ENCODE measurements at places on chromosomes 3 and 15.

DNA sequence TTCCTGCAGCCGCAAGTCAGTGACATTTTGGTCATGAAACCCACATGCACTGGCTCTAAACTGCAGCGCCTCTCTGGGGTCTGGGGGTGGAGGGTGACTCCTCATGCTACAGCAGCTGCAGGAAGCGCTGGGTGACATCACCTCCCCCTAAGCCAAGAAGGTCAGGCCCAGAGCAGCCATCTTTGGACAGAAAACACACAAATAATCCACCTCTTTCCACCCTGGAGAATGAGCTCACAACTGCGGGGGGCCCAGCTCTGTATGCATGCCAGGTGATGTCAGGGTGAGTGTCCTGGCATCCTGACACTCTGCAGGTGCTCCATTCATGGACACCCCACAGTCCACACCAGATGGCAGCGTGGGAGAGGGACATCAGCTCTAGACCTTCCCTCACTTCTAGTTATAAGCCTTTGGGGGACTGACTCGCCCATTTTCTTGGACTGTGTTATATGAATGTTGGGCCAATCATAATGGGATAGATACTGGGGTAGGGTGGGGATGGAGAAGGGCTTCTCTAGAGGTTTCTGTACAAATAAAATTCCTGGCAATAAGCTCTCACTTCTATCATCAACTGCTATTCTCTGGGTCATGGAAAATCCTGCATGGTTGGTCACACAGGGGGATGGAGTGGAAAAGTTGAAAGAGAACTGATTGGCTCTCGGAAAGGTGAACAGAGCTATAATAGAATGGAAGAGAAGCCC lies 70.7 kb upstream of the THBS1 start:
- DNase-seq = no peak

GRCh38 chr3:64489361-64490044 lies 198.3 kb downstream of the ADAMTS9 start:
- DNase-seq = peak; percentile 84

DNA sequence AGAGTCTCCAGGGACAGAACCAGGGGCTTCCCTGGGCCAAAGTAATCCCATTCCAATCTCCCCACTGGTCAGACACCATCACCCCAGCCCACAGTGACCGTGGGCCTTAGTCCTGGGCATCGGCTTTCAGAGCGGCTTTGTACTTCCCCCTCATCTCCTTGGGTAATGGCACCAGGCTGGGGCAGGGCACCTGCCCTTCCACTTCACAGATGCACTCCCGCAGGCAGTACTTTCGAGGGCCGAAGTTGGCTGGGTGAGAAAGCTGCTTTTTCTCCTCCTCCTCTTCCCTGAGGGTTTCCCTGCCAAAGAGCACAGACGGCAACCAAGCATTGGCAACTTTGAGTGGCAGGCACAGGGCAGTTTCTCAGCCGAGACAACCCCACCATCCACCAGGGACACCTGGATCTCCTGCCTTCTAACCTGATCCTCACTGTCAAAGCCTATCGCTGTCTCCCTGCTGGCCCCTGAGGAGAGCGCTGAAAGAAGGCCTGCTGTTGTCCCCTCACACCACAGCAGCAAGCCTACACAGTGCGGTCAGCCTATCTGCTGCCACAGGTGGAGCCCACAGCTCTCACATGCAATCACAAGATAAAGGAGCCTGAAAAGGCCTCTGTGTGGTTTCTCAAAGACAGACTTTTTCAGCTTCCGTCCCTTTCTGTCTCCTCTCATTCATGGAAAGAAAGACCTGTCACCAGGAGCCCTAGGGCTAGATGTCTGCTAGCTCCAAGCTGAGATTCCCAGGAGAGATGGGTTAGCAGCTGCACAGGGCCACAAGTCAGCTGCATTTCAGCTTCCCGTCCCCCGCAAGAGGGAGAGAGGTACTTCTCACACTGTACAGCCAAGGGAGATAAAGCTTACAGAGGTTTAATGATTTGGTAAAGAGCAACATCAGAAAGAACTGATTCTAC lies 12.5 kb downstream of the MRPS25 start:
- DNase-seq = no peak

GRCh38 chr15:69532066-69532465 lies 79.4 kb downstream of the RPLP1 start:
- no peak for DNase-seq

GRCh38 chr3:184645336-184645735 lies 66.5 kb downstream of the MAGEF1 start:
- no peak for DNase-seq

DNA sequence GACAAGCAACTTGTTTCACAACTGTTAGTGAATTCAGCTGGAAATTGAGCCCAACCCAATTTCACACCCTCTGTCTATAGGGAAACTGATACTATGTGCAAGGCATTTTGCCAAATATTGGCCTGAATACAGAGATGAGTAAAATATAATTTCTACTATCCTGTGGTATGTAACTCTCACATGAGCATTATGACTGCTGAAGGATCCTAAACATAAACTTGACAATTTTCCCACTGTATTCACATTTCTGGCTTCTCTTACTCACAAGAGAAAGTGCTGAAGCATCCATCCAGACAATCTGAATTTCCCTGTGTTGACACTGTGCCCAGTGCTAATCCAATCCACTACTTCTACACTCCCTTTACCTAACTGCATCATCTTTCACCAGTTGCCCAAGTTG lies 28.4 kb downstream of the SERPINI2 start:
- DNase-seq = no peak

- DNase-seq = no peak
These were observed 244.9 kb downstream of the FAM43A start for GRCh38 chr3:194930377-194931204.

- no peak for DNase-seq
These were observed 398.8 kb downstream of the MECOM start for GRCh38 chr3:169264711-169265110.

DNA sequence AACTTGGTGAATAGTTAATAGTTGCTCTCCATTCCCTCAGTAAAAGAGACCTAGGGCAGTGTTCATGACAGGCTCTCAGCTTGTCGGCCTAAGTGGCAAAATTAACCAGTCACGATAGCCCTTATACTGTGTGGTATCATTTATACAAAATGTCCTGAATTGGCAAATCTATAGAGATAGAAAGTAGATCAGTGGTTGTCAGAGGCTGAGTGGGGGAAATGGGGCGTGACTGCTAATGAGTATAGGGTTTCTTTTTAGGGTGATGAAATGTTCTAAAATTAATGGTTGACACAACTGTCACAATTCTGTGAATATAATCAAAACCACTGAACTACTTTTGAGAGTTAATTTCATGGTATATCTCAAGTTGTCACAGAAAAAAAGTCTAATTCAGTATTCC lies 20.9 kb downstream of the ARIH1 start:
- DNase-seq = no peak

- DNase-seq = peak; percentile 22
These were observed 30.8 kb upstream of the MAP3K13 start for GRCh38 chr3:185332026-185332735.
